ENCODE measurements at places on chromosomes 2 and 18.
A peak's percentile ranks its signal among the peaks of the same experiment; 100 is the strongest.

GRCh38 chr2:152433791-152434190, 98.8 kb downstream of the FMNL2 start:
- no peak for DNase-seq

- DNase-seq: no peak
Observed at GRCh38 chr2:34848132-34848531, 1249.0 kb upstream of the FAM98A start.

GRCh38 chr2:143933946-143934569, 585.9 kb downstream of the ZEB2 start:
- no peak for DNase-seq

- DNase-seq: no peak
Observed at GRCh38 chr2:137747509-137747908, 216.8 kb upstream of the HNMT start.

DNA sequence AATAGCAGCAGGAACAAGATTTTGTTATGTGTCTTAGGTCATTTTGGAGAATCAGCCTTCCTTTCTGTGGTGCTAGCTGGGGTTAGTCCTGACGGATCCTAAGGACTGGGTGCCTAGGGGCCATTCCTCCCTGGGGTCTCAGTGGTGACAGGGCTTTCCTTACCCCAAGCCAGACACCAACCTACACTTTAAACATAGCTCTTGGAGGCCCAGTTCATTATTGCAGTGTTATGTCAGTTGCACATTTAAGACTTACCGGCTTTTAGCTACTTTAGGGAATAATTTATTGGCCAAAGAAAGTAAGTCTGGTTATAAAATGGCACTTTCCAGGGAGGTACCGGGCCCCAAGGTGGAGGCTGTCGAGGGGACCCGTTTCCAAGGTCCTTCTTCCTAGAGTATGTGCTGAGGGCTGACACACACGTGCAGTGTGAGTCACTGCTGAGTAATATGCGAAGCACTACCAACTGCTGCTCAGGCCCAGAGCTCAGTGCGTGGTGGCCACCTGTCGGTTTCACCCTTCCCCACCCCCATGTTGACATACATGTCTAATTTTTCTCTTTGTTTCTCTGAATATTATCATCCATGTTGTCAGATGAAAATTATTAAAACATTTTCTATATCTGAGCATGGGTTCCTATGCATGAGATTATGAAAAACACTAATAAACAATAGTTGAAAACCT, 37.0 kb upstream of the GRHL1 start:
- no peak for DNase-seq

GRCh38 chr2:207073801-207074678, 91.7 kb downstream of the KLF7 start:
- peak; percentile 8 for DNase-seq

All from NCI-H1417 (cell line).